ENCODE measurements at places on chromosomes 12 and 14. TPM values are rescaled to one million over a fixed set of nuclear protein-coding genes. Genes with fewer than 3 reads are reported as not detected.

Gene NTN4
- 26.1 TPM for total RNA-seq

Gene CLEC4C
- not detected for total RNA-seq

Gene CCDC175
- total RNA-seq, result not detected

Gene TBC1D30
- not detected for total RNA-seq

Gene OXA1L
- total RNA-seq, result 71.7 TPM

Gene TAS2R30
- total RNA-seq, result 6.6 TPM

Gene CFL2
- total RNA-seq, result 63.9 TPM

Gene KRT71
- total RNA-seq, result not detected

Gene P2RX7
- total RNA-seq, result 1.8 TPM

Gene C12orf54
- not detected for total RNA-seq

Gene PLA2G1B
- not detected for total RNA-seq

Gene FIGNL2
- total RNA-seq, result under 0.01 TPM

Gene LBHD2
- total RNA-seq, result not detected

Gene OR4Q2
- not detected for total RNA-seq

Gene ANO4
- 4.3 TPM for total RNA-seq

Gene FOXM1
- total RNA-seq, result 26.2 TPM

Data from subcutaneous preadipocyte (primary cell).